NCI-H1436 treated with DMSO at 0.1 percent for 48 hours (cell line): ENCODE measurements at places on chromosomes 3 and 15.

DNA sequence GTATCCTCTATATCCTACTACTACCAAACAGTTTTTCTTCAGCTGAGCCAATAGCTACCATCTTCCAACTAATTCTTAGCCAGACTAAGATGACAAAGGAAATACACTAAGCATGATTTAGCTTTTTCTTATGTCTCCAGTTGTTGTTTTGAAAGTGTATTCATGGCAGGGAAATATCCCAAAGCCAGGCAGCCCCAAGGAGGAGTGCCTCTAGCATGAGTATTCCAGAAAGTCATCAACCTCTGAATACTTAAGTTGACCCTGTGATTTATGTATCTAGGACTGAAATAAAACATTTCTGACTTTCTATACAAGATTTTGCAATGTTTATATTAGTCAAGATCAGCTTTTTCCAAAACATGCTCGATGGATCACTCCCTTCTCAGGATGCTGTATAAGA is 449.1 kb downstream of the IL5RA start:
- no peak for DNase-seq

DNA sequence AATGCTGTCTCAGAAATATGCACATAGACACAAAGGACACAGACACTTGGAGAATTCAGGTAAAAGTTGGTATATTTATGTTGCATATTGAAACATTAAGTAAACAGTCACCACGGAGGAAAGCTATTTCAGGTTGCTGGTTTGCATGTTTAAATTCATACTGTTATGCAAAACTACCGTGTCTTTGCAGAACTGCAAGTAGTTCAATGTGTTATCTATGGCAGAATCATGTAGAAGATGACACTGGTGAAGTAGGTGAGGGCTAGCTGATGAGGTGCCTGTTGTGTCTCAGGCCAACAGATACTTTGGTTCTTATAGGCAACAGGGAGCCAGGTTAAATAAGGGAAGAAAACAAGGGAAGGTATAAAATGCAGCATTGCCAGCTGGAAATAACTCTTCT is 511.3 kb downstream of the DIPK2A start:
- DNase-seq: no peak

DNA sequence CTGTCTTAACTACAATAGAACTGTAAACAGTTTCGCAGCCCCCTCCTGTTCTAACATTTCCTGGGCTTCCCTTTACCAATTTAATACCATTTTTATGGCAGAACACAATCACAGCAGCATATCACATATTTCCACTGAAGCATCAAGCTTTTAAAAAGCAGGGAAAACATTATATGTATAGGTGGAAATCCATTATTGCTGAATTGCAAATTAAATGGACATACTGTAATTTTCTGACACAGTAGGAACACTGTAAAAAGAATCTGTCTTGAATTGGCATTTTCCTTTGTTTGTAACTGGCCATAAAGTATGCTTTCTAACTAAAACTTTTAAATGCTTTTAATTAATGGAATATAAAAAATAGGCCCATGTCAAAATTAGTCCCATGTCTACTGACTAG is 1385.8 kb downstream of the SI start:
- no peak for DNase-seq

- no peak for DNase-seq
These were observed 221.3 kb upstream of the CDIN1 start for GRCh38 chr15:36358094-36358493.

DNA sequence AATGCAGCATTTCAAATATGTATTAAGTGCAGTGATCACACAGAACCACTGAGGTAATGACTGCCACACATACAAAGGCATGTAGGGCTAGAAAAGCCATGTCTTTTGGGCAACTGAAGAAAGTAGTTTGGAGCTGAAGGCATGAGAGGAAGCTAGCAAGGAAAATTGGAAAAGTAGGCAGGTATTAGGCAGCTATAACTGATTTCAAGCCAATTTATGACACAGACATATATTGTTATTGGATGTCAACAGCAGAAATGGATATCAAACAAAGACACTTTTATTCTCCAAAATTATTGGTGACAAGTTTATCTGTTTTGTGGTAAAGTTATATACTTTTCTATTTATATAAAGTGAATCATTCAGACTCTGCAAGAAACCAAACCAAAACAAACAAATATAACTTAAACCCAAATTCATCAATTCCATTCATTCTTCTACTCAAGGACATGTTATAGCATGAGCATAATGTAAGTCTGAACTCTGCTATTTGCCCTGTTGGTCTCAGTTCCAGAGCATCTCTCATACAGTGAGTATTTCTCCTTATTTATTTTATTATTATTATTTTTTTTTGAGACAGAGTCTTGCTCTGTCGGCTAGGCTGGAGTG is 307.4 kb upstream of the COL8A1 start:
- no peak for DNase-seq

GRCh38 chr3:170137986-170138385 is 43.5 kb downstream of the PHC3 start:
- DNase-seq: no peak

DNA sequence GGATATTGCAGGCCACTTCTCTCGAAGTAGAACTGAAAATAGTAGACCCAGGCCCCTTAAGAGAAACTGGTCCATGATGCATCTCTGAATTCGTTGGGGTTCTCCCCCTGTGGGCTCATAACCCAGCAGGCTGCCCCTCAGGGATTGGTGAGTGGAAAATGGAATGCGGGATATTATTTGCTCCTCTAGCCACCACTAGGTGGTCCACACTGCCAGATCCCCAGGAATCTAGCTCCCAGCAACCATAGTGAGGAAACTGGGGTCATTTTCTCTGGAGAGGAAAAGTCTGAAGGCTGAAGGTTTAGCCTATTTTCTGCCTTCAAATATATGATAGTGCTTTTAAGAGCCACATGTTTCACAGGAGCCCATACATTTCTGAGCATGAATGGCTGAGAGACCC is 6.7 kb downstream of the CX3CR1 start:
- no peak for DNase-seq

GRCh38 chr15:72599855-72600464 is 54.5 kb upstream of the GOLGA6B start:
- DNase-seq: no peak

GRCh38 chr3:73273341-73273740 is 211.9 kb downstream of the EBLN2 start:
- no peak for DNase-seq

- DNase-seq: no peak
These were observed 40.2 kb downstream of the PBRM1 start for GRCh38 chr3:52645549-52645948.

DNA sequence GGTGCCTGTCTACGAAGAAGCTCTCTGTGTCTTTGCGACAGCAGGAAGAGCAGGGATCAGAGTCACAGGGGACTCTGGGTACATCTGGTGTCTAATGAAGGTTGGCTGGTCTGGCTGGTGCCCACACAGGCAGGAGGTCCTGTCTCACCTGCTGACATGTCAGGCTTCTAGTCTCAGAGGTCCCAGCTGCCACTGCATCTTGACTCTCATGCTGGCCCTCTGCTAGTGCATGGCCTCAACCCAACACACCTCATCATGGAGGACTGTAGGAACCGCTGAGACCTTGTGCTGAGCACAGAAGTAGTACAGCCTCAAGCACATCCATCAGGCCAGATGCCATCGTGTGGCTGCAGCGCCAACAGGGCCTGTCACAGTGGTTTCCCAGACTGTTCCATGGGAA is 206.1 kb upstream of the NR2F2 start:
- DNase-seq: no peak

GRCh38 chr15:44102675-44103254 is 92.3 kb downstream of the FRMD5 start:
- no peak for DNase-seq

GRCh38 chr3:193040836-193041672 is 123.4 kb upstream of the MB21D2 start:
- no peak for DNase-seq

DNA sequence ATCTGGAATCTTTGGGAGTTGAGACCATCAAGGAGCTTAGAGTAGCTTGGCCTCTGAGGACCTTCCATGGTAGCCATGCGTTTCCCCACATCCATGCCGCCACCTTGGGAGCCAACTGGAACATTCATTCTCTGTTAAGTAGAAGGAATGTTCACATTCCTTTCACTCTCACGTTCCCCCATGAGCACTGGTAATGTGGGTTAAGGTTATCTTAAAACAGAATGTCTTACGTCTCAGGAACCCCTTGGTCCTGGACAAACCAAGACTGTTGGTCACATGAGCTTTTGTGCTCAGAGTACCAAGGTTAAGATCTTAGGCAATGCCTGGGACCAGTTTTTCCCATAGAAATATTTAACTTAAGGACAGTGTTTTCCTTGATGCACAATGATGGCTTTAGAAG is 211.7 kb upstream of the UBE2E1 start:
- DNase-seq: no peak

DNA sequence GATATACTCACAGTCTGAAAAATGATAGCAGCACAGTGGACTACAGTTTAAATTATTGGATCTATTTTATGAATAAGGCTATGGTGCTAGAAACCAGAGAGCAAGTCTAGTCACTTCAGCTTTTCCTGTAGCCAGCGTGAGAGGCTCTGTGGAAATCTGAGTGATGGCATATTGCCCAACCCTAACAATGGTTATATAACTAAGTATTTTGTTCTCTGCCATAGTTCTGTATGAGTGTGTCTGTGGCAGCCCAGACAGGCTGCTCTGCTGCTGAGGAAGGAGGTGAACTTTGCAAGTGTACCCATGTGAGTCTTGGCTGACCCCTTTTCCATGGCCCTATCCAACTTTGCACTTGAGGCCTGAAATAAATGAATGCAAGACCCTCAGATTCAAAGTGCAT is 105.7 kb downstream of the LRTM1 start:
- DNase-seq: peak; percentile 18

DNA sequence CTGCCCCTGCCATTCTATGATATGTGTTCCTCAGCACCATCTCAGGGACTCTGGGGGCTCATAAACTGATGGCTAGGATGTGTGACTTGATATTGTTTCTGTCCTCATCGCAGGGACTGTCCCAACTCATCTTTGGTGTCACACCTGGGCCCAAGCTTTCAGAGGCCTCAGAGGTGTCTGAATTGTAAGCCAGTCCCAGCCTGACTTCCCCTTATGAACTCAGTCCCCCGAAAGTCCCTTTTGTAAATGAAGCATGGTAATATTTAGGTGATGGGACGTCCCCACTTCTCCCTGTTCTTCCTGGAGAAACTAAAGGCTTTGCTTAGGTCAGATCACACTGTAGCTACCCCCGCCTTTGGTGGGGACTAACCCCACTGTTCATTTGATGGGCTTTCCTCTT is 142.4 kb upstream of the TLE3 start:
- no peak for DNase-seq

- no peak for DNase-seq
These were observed 14.5 kb upstream of the PLD1 start for GRCh38 chr3:171824824-171825221.

- no peak for DNase-seq
These were observed 155.6 kb downstream of the STXBP5L start for GRCh38 chr3:121063628-121064027.

GRCh38 chr15:55245059-55245458 is 44.6 kb downstream of the RAB27A start:
- DNase-seq: no peak

- no peak for DNase-seq
These were observed 635.8 kb downstream of the SQOR start for GRCh38 chr15:46270481-46271147.

DNA sequence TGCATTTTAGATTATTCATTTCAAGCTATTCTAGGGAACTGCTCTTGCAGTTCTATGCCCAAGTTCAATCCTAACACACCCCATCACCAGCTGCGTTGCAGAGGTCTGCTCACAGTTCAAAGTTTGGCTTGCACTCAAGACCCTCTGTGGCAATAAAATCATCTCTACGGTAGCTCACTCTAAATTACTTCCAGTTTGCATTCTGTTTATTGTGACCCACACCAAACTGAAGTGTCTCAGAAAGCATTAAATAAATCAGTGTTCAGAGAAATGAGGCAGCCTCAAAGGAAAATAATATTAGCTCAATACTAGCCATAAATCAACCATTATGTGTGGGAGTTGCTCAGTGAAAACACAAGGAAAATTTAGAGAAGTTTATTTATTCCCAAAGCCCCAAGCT is 250.3 kb downstream of the MAGI1 start:
- DNase-seq: no peak

- DNase-seq: no peak
These were observed 53.2 kb upstream of the RASGRP1 start for GRCh38 chr15:38617831-38618230.

DNA sequence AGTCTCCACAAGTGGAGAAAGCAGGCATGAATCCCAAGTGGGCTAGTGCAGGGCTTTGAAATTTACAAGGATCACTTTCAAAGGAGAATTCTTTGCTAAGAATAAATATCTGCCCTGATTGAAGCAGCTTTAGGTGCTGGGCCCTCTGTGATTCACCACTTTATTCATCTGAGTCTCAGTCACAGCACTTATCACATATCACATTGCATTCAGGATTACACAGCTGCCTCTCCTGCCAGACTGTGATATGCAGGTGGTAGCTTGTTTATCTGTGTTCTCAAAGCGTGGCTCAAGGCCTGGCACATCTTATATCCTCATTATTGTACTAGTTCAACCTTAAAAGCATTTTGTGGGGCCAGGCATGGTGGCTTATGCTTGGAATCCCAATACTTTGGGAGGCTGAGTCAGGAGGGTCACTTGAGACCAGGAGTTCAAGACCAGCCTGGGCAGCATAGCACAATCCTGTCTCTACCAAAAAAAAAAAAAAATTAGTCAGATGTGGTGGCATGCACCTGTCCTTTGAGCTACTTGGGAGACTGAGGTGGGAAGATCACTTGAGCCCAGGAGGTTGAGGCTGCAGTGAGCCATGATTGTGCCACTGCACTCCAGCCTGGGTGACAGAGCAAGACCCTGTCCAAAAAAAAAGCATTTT is 156.9 kb upstream of the EIF1B start:
- DNase-seq: no peak

DNA sequence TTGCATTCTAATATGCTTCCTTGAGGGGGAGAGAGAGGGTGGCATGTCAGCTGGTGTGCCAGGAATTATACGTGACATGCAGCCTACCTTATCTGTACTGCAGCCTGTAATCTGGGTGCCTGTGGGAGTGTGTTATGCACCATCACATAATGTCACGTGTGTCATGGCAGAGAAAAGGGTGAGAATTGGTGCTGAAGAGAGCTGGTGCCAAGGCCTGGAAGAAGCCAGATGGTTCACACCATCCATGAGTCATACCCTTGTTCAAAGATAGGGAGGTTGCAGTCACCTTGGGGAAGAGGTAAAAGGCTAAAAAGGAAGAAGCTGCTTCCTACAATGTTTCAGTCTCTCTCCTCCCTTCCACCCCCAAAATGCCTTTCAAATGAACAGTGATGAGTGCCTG is 5.3 kb downstream of the BRPF1 start:
- no peak for DNase-seq

GRCh38 chr15:71691458-71692417 is 118.6 kb upstream of the NR2E3 start:
- no peak for DNase-seq
